ENCODE measurements at places on chromosomes 2 and 18. TPM values are rescaled to one million over a fixed set of nuclear protein-coding genes. Genes with fewer than 3 reads are reported as not detected.

Gene SH3YL1
- 10.4 TPM for total RNA-seq

Gene CNTNAP5
- total RNA-seq: not detected

Gene CACNB4
- total RNA-seq: 0.19 TPM

Gene KRTCAP3
- 0.39 TPM for total RNA-seq

Gene MROH2A
- total RNA-seq: 0.22 TPM

Gene CAPN14
- total RNA-seq: not detected

Gene MARCO
- total RNA-seq: not detected

Gene CIDEA
- not detected for total RNA-seq

Gene GIGYF2
- total RNA-seq: 24.5 TPM

Gene CRYBA2
- total RNA-seq: not detected

Gene GPR55
- not detected for total RNA-seq

Gene SERPINB8
- 10.7 TPM for total RNA-seq
